ENCODE measurements at places on chromosomes 7 and 10.

DNA sequence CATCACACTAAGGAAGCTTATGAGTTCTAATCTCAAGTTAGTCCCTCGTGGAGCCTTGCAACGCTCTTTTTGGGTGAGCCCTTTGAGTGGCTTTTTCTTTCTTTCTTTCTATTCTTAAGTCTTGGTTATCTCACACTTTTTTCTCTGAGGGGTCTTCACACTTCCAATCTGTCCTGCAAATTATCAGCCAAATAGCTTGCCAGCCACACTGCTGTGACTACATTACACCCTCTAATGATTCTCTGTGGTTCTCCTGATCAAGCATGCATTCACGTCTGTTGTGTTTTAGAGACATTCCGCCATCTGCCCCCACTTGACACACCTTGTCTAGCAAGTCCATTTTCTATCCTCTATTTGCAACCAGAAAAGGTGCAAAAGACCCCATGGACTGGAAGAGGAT, 340.2 kb downstream of the THSD7A start:
- no peak for DNase-seq

- peak; percentile 42 for DNase-seq
Observed at GRCh38 chr10:54402576-54402975, 398.5 kb downstream of the PCDH15 start.

DNA sequence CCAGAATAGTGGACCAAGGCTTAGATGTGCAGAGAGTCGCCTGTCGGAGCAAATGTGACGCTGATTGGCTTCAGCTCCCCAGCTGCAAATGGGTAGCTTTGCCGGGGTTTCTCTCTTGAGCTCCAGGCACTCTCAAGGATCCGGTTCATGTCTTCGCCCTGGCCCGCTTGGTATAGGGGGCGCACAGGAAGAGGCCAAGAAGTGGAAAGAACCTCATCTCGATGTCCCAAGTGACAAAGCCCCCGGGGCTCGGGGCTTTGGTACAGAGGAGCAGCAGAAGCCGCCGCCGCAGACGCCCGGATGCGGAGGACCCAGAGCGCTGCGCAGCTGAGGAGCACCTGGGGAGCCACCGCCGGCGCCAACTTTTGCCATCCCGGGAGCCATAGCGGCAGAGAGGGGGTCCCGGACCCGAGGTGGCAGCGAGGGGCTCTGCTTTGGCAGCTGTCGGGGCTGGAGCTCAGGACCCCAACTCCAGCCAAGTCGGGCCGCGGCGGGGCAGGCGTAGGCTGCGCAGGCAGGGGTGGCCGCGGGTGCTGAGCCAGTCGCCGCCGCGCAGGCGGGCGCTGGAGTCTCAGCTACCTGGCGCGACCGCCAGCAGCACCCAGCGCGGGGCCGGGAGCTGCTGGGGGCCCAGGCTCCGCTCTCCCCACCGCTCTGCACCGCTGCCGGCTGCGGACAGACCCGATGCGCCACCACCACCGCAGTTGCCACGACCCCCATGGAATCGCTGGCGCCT, 466.6 kb downstream of the XPNPEP1 start:
- DNase-seq, result no peak

DNA sequence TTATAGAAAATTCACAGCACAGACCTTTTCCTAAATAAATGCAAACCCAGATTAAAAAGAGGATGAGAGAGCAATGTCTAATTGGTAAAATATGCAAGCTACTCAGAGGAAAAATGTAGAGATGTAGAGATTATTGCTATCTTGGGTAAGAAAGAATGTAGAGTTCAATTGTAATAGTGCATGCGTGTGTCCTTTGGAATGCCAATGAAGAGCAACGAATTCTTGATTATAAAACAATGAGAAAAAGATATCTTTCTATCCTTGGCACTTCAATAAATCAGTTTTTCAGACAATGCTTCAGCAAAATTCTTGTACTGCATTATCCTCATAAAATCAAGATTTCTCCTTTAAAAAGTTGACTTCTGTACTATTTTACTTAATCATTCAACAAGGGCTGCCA, 50.9 kb downstream of the SEMA3D start:
- no peak for DNase-seq

- DNase-seq, result no peak
Observed at GRCh38 chr7:67566101-67566500, 569.5 kb downstream of the TYW1 start.

DNA sequence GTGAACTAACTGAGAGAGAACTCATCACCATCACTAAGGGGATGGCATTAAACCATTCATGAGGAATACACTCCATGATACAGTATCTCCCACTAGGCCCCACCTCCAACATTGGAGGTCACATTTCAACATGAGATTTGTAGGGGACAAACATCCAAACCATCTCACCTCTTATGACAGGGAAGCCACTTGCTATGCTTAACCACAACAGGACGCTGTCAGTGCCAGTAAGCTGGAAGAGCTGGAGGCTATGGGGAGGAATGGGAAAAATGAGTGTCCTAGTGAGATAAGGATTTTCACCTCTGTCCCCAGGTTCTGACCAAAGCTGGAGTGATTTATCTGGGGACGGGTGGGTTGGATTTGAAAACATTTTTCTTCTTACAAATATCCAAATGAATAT, 17.6 kb downstream of the PLCE1 start:
- DNase-seq, result no peak

GRCh38 chr7:26190417-26190869, 10.1 kb downstream of the HNRNPA2B1 start:
- DNase-seq, result peak; percentile 44

- no peak for DNase-seq
Observed at GRCh38 chr7:10245406-10245805, 728.3 kb upstream of the PHF14 start.

Data from Karpas-422 (cell line).